ENCODE measurements at places on chromosomes 4 and X.
A peak's percentile ranks its signal among the peaks of the same experiment; 100 is the strongest.

- no peak for DNase-seq
Observed at GRCh38 chr4:97432551-97432950, 710.7 kb downstream of the STPG2 start.

GRCh38 chr4:89468602-89469001 is 161.0 kb upstream of the GPRIN3 start:
- no peak for DNase-seq

- no peak for DNase-seq
Observed at GRCh38 chrX:40968180-40968579, 117.1 kb upstream of the USP9X start.

DNA sequence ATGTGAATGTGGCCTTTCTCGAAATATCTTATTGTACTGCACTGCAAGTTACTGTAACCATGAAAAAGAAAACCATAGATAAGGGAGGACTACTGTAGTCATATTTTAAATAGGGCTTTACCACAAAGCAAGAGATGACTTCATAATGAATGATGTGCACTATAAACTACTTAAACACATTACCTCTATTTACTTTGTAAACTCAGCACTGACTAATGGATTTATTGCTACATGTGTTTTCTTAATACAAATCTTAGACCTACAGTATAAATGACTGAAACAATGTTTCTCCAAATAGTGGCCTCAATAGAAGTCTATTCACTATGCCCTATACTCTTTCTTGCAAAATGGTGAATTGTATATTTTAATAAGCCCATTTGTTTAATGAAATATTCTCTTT is 61.1 kb downstream of the HDX start:
- no peak for DNase-seq

- DNase-seq, result no peak
Observed at GRCh38 chr4:189613207-189613606, 327.5 kb upstream of the FRG1 start.

DNA sequence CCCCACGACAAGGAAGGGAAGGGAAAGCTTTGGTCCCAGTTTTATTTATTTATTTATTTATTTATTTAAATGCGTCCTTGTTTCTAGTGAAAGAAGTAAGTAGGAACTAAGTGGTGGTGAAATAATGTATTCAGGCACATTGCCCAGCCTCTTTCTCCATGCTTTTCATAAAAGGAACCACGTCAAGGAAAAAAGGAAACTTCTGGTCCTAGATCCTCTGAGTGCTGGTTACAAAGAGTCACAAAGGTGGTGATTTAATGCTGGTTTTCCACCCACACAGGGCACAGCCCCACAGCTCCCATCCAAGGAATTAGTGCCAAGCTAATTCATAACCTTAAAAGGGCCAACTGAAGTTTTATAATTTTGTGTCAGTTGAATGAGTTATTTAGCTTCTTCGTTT is 206.6 kb upstream of the GYPA start:
- DNase-seq, result no peak

DNA sequence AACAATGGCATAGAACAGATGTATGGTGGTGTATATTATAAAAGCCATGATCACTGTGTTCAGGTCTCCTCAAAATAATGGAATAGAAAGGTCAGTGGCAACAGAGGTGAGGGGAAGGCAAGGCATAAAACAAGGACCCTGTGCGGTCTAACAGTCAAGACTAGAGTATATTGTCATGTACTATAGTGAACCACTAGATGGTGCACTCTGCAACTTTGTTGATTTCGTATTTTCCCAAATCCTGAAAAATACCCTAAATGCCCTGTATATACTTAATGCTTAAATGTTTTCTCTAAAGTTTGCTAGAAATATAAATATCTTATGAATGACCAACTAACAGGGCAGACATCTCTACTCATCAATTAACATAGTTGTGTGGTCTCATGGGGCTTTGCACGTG is 453.0 kb downstream of the PCDH11X start:
- DNase-seq, result no peak

DNA sequence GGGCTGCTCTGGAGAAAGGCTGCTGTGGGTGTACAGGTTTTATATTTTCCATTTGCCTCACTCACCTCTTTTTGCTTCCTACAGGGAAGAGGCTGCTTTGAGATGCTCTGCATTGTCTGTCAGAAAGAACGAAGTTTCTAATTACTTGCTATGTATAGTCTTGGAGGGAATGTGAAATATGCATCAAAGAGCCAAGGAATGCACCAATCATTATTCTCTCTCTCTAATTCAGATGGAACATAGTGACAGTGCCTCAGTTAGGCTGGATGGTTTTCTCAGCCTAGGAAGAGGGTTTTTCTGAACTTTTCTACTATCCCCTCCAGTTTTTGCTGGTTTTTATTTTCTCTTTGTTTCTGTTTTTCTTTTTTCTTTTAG is 106.8 kb upstream of the SLC4A4 start:
- DNase-seq, result no peak

- DNase-seq, result no peak
Observed at GRCh38 chr4:150229520-150229919, 151.3 kb downstream of the DCLK2 start.

DNA sequence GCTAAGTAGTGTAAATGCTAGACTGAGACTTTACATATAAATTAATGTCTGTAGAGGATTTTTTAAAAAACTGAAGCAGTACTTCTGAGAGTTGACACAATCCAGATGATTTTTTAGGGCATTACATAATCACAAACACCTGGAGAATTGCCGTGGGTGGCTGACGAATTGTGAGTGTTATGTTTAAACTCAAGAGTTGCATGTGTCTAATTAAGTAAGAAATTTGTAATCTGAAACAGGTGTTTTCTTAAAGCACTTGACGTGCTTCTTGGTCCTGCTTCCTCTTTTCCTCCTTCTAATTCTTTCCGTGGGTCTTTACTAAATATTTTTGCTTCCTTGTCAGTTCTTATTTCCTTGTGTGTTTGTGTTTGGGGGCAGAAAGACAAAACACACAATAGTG is 27.8 kb downstream of the PIR start:
- DNase-seq, result no peak

GRCh38 chr4:15149234-15149838 is 147.1 kb downstream of the CPEB2 start:
- no peak for DNase-seq

- DNase-seq, result no peak
Observed at GRCh38 chrX:39577985-39578869, 519.5 kb downstream of the BCOR start.

DNA sequence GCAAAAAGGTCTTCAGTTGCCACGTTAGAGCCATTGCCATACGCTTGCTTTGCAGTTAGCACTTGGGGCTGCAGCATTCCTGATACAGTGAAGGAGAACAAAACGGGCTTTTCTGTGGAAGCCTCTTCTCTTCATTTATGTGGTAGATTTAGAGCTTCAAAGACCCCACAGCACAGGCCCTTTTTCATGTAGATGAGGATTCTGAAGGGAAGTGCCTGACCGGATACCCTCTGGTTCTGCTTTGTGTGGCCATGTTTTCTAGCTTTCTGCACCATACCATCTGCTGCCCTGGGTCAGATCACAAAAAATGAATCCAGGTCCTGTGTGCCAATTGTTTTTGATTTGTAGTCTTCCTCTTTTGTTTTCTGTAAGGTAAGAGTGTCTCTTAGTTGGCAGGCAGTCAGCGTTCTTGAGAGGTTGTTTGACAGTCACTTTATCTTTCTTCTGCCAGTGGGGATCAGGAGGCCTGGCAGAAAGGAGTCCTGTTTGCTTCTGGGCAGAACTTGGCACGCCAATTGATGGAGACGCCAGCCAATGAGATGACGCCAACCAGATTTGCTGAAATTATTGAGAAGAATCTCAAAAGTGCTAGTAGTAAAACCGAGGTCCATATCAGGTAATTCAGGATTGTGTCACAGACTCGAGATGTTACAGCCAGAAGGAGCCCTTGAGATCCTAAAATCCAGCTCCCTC is 7.7 kb downstream of the LAP3 start:
- no peak for DNase-seq

DNA sequence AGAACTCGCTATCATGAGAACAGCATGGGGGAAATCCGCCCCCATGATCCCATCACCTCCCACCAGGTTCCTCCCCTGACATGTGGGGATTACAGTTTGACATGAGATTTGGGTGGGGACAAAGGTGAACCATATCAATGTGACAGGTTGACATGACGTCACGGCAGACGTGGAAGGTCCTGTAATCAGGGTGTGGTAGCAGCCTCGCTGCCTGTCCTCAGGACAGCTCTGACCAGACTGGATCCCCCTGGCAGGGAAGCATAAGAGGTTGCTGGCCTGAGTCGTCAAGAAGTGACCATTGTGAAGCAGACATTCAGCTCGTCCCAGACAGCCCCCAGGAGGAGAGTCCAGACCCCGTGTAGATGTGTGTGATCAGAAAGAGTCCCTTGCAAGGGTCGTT is 104.6 kb downstream of the TNIP2 start:
- DNase-seq, result no peak

GRCh38 chr4:47061435-47061834 is 30.1 kb downstream of the GABRB1 start:
- DNase-seq, result no peak

DNA sequence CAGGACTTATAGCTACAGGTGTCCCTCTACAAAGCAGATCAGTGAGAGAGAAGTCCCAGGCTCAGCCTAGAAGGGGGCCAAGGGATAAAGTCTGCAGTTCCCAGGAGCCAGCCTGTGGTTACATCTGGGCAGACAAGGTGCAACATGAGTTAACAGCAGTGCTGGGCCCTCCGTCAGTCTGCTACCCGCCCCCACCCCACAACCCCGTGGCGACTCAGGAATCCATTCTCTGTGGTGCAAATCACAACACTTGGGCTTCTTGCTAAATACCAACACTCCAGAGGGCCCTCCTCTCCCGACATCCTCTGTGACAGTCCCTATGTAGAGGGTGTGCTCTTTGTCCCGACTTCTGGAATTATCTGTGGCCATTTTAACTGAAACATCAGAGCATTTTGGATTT is 13.8 kb downstream of the GPM6B start:
- peak; percentile 12 for DNase-seq

Measured in iPS DF 19.7 (cell line).